Pancreas (tissue), 10 donors: ENCODE measurements at places on chromosomes 6 and 20.

DNA sequence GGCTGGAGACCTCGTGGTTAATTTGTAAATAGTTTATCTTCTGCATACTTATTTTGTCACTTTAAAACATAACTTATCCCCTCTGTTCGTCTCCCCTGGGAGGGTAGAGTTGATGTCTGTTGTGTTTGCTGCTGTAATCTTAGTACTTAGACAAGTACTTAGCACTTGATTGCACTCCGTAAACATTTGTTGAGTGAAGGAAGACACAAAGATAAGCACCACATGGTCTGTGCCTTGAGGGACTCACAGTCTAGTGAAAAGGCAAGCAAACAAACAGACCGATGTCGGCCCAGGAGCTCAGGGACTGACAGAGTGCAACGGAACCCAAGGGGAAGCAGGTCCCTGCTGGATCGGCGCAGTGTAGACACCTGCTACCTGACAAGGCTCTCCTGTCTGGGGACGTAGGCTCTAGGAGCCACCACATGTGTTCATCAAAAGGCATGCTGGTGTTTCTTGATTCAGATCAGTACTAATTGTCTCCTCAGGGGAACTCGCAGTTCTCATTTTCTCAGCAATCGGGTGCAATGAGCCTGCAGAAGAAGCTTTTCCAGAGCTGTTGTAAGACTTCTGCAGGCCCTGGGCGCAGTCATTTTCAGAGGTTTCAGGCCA is 31.4 kb downstream of the EDN3 start:
- no peak overlapping the region for H3K4me3 ChIP-seq
- H3K27ac ChIP-seq, result no peak overlapping the region
- H3K4me1 ChIP-seq, result no peaks in the 10 kb centered on the region
- H3K27me3 ChIP-seq, result no peaks in the 10 kb centered on the region
- H3K36me3 ChIP-seq, result no peaks in the 10 kb centered on the region

GRCh38 chr20:32871627-32872160 is 13.0 kb downstream of the EFCAB8 start:
- no peaks in the 10 kb centered on the region for H3K4me1 ChIP-seq
- no peak overlapping the region for H3K4me3 ChIP-seq
- H3K27ac ChIP-seq, result no peak overlapping the region
- no peaks in the 10 kb centered on the region for H3K27me3 ChIP-seq
- no peak for DNase-seq

DNA sequence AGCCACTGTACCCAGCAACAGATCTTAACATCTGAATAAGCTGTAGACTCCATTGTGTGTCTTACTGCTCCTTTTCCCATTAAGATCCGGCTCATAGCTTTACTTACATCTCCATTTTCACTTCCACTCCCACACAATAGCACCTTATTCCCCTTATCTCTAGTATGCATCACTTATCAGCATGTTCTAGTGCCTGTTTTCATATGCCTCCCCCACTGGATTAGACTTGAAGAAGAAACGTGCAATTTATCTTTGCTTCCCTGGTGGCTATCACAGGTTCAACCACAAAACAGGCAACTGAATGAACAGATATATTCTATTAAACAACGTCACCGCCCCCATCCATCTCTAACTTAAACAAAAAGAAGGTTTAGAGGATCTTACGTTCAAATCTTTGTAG is 12.1 kb downstream of the SSR1 start:
- no peaks in the 10 kb centered on the region for H3K4me1 ChIP-seq
- no peak for DNase-seq
- no peak overlapping the region for H3K27ac ChIP-seq
- no peaks in the 10 kb centered on the region for H3K36me3 ChIP-seq
- H3K4me3 ChIP-seq, result no peak overlapping the region

- H3K27ac ChIP-seq, result no peak overlapping the region
- H3K36me3 ChIP-seq, result peaks cover 4% of the 10 kb centered on the region
- peaks cover 6% of the 10 kb centered on the region for H3K4me1 ChIP-seq
- DNase-seq, result no peak
Measured at GRCh38 chr6:157139054-157139708, 184.1 kb downstream of the TMEM242 start.

DNA sequence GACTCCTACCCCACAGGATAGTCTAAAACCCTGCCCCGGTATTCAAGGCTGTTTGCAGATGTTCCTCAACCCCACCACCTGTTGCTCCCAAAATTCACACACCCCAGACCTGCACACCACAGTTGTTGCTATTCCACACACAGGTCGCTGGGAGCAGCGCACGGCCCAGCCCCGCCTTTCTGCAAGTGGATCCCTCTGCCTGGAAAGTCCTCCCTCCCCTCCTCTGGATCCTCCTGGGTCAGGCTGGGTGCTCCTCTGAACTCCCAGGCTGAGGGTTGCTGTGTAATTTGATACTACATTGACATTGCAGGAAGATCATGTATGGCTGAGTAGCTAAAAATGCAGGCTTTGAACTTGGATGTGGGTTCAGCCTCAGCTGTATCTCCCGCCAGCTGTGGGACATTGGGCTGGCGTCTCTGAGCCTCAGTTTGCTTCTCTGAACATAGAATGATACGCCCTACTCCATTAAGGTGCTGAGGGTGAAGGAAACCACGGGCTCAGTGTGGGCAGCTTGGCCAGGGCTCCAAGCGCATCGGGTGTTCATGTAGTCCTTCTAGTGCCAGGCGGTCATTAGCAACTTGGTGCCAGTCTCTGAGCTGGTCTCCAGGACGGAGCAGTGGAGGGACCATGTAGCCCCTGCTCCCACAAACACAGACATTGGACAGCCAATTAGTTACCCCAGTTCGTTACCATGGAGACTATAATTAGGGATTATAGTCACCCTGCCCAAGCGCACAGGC is 13.9 kb upstream of the CCN5 start:
- H3K27me3 ChIP-seq, result no peaks in the 10 kb centered on the region
- peak; percentile 30 for DNase-seq
- no peaks in the 10 kb centered on the region for H3K36me3 ChIP-seq

GRCh38 chr6:43262000-43262779 is 18.9 kb downstream of the TTBK1 start:
- no peaks in the 10 kb centered on the region for H3K27me3 ChIP-seq
- H3K27ac ChIP-seq, result no peak overlapping the region
- no peak overlapping the region for H3K4me3 ChIP-seq
- H3K4me1 ChIP-seq, result no peaks in the 10 kb centered on the region
- peak; percentile 12 for DNase-seq
